ENCODE measurements at places on chromosomes 11 and 22.
A peak's percentile ranks its signal among the peaks of the same experiment; 100 is the strongest.

GRCh38 chr11:13338019-13338426 lies 60.4 kb downstream of the BMAL1 start:
- DNase-seq, result no peak

DNA sequence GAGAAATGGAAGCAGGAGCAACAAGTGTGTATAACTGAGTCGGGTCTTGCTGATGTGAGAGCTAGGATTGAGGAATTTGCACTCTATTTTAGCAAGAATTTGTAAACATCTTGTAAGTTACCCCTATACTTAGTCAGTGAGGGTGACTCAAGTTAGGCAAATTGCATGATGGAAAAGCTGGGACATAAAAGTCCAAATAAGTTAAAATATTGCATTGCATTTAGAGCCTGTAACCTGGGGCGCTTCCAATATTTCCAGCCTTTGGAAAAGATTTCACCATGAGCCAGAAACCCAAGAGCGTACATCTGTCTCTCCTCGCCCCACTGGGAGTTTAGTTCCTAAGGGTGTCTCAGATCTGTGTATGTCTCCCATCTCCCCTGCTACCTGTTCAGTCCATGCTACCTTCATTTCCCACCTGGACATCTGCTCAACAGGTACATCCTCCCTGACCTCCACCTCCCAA lies 37.0 kb upstream of the ACCSL start:
- DNase-seq, result no peak

DNA sequence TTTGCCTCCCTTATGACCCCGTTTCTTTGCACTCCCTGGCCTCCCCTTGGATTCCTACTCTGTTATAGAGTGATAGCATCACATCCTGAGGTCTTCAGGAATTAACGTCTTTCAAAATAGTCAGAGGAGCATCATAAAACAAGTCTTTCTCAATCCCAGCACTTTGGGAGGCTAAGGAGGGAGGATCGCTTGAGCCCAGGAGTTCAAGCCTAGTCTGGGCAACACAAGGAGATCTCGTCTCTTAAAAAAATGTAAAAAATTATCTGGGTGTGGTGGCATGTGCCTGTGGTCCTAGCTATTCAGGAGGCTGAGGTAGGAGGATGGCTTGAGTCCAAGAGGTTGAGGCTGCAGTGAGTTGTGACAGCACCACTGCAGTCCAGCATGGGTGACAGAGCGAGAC lies 68.7 kb upstream of the AMPD3 start:
- DNase-seq, result no peak

GRCh38 chr11:64036087-64037026 lies 626 bp downstream of the FLRT1 start:
- DNase-seq, result no peak

DNA sequence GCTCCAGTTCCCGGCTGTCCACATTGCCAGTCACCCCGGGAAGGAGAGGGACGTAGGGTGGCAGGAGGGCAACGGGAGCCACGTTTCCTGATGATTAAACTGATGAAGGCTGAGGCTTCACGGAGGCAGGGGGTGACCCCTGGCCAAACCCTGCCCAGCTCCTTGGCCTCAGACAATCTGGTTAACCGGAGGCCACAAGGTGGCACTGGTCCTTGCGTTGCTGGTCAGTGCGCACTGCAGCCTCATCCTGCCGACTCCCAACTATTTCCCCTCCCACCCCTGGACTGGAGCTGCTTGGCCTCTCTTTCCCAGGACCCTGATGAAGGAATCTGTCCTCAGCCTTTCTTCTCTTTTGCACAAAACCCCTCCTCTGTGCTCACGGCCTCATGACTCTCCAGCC lies 75.3 kb downstream of the PDE2A start:
- peak; percentile 44 for DNase-seq

DNA sequence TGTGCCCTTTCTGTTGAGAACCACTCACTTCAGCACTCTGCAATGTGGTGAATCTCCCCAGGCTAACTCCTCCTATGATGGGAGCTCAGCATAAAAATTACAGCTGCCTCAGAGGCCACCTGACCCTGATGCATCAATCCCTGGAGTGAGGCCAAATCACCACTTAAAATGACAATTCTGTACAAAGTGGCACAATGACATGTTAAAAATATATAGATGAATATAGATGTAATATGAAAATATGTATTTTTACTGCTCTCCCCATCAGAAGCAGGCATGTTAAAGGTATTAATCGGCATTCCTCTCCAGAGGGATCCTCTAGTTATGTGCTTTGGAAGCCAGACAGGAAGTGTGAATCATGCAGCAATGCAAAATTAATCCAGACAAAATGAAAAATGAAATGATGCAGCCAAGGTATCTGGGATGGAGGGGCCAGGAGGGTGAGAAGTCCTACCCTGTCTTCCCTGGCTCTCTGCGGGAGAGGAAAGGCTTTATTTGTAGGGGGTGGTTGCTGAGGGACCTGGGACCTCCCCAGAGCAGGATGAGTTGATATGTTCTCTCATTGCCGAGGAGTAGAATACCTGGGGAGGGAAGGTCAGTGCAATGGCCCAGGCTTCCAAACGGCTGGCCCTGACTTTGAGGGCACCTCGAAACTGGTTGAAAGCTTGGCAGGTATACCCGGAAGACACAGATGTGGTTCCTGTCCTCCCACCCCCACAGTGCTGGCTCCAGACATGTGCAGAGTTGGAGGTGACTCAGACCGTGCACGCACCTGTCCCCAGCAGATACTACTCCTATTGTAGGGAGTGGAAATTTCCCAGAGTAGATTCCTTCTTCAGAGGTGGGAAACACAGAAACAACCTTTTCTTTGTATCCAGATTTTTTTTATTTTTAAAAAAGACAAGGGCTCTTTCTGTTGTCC lies 347.9 kb upstream of the NCAM1 start:
- no peak for DNase-seq

Measured in anterior cingulate cortex (tissue), 58 donors.